Epithelial cell of proximal tubule (primary cell): ENCODE measurements at places on chromosomes 3 and 15. TPM values are rescaled to one million over a fixed set of nuclear protein-coding genes. Genes with fewer than 3 reads are reported as not detected.
A peak's percentile ranks its signal among the peaks of the same experiment; 100 is the strongest.

- no peak for DNase-seq
Measured at GRCh38 chr3:178840586-178840985, 231.0 kb downstream of the ZMAT3 start.

- no peak for DNase-seq
Measured at GRCh38 chr3:125261031-125261430, 48.5 kb upstream of the SLC12A8 start.

- DNase-seq: no peak
Measured at GRCh38 chr3:25438791-25439555, 10.9 kb downstream of the RARB start.

The CACNA2D3 gene
- total RNA-seq: 0.14 and 1.3 TPM in 2 replicates

GRCh38 chr3:52063026-52063723, 6.8 kb upstream of the DUSP7 start:
- no peak for DNase-seq

- no peak for DNase-seq
Measured at GRCh38 chr3:106631373-106632108, 745.7 kb upstream of the CCDC54 start.

GRCh38 chr3:3160826-3161225, 18.7 kb downstream of the CRBN start:
- no peak for DNase-seq

GRCh38 chr3:78918361-78919020, 849.3 kb downstream of the ROBO1 start:
- no peak for DNase-seq

DNA sequence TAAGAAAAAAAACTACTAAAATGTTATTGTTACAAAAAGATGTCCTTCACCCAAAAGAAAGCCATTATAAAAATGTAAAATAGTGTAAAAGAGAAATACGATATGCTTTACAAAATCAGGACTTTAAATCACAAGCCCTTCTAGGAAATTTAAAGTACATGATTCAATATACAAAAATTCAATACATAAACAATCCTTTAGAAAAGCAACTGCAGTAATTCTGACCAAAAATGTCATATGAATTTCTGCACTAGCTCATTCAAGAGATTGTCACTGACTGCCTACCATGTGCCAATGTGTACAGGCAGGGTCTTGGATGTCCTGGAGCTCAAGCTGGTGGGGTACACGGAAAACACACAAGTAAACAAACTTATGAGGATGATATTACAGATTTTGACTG, 2.5 kb downstream of the MORC1 start:
- no peak for DNase-seq

The OXSM gene
- total RNA-seq: 7.8 and 10.3 TPM in 2 replicates

DNA sequence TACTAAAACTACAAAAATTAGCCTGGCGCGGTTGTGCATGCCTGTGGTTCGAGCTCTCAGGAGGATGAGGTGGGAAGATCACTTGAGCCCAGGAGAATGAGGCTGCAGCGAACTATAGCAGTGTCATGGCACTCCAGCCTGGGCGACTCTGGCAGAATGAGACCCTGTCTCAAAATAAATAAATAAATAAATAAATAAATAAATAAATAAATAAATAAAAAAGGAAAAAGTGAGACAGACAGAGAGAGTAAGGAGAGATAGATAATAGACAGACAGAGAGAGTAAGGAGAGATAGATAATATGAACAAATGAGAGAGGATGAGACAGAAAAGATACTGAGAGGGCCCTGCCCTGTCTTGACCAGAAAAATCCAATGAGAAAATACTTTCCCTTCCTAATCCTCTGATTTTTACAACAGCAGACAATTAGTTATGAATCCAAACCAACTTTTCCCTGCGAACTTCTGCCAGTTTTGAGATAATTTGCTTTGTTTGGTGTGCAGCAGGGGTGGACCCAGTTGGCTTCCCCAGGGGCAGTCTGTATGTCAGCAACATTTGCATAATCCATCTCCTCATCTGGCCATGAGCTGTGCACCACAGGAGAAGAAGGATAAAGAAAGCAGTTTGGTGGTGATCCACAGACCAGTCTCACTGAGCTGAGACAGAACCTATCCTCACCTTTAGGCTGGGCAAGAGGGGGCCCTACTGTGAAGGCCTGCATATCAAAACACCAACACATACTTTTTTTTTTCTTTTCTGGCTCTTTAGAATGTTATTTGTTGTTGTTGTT, 288.5 kb upstream of the WNT5A start:
- DNase-seq: no peak

- no peak for DNase-seq
Measured at GRCh38 chr3:14236902-14237301, 58.3 kb downstream of the LSM3 start.

DNA sequence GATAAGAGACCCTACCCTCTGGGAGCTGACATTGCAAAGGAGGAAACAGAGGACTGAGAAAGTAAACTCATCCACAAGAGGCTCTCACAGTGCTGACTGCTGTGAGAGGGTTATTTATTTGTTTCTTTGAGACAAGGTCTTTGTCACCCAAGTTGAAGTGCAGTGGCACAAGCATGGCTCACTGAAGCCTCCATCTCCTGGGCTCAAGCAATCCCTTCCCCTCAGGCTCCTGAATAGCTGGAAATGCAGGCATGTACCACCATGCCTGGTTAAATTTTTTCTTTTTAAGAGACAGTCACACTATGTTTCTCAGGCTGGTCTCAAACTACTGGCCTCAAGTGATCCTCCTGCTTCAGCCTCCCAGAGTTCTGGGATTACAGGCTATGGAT, 52.8 kb downstream of the FBLN2 start:
- DNase-seq: no peak

DNA sequence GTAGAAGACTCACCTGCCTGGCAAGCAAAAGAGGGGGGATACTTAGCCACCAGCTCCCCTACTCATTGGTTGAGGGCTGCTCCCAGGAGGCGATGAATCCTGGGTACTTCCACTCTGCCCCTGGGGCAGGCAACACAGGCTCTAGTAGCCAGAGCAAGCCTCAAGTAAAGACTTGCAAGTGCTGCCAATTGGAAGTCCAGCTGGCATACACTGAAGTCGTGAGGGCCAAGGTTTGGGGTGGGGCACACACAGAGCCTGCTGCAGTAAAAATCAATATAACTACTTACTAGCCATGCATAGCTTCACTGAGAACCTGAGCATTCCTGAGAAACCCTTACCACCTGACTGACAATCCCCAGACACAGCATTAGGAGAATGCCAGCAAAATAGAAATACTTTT, 123.0 kb upstream of the EIF1B start:
- DNase-seq: no peak

The CCDC39 gene
- not detected in 2 replicates for total RNA-seq

DNA sequence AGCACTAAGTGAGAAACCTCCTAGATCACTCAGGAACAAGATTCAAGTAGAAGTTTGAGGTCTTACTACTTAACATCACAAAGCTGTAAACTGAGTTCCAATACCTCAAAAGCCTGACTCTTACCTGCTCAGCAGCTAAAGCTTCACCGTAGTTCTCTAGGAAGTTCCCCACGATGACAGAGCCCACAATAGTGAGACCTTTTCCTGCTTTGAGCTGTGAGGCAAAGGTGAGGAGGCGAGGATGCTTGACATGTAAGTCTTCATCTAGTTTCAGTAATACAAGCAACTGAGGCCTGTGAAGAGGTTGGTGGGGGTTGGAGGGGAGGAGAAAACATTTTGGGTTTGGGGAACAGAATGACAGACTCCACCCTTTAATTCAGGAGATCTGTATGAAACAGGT, 15.7 kb downstream of the EMC4 start:
- DNase-seq: no peak

DNA sequence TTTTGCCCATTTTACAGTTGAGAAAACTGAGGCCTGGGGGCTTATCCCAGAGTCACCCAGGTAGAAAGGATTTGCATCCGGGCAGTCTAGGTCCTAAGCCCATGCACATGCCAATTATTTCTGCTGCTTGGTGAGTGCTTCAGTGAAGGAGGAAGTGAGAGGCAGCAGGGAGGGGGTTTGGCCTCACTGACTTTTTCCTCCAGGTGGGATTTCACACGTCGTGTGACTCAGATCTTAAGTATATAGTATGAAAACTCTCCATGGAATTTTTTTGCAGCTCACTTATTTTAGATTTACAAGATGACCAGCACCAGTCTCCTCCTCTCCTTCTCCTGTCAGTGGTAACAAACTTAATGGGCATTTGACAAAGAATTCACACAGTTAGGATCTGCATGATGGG, 4.6 kb downstream of the ITGA11 start:
- no peak for DNase-seq

The LRRIQ4 gene
- 0.07 TPM in 1 of 2 replicates, not detected in the other for total RNA-seq

DNA sequence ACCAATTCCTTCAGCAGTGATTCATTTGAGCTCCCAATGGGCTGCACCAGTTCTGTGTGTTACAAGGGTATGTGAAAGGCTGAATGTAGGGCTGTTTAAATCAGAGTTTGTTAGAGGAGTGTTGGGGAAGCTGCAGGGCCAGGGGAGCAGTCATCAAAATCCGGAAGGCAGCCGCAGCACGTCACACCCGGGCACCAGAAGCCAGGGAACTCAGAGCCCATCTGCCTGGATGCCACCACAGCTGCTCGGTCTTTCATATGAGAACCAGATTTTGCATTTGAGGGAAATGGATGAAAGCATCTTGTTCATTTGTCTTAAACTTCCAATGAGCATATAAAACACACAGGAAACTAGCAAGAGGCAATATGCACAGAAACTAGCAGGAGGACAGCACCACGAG, 24.2 kb upstream of the NEO1 start:
- DNase-seq: no peak

The CPEB1 gene
- total RNA-seq: 0.35 and 0.43 TPM in 2 replicates

- DNase-seq: no peak
Measured at GRCh38 chr3:38555149-38555840, 59.2 kb downstream of the EXOG start.

GRCh38 chr3:146464005-146464595, 5.3 kb downstream of the PLSCR2 start:
- no peak for DNase-seq

The MAPKAPK3 gene
- 117 and 131 TPM in 2 replicates for total RNA-seq

- no peak for DNase-seq
Measured at GRCh38 chr3:82229397-82229796, 468.0 kb upstream of the GBE1 start.

DNA sequence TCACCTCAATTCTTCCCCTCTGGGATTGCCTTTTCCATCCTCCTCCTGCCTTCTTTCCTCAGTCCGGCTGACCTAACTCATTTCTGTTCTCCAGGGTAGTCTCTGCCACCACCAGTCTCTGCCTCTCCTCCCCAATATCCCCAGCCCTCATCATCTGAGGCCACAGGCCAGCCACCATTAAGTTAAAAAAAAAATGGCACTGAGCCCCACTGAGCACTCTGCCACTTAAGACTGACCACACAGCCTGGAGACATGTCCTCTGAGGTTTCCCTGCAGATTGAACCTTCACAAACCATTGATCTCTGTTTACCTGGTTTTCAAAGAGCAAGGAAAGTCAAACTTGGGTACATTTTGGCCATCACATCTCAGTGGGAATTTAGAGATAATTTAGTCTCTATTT, 13.6 kb downstream of the LRRC2 start:
- no peak for DNase-seq

DNA sequence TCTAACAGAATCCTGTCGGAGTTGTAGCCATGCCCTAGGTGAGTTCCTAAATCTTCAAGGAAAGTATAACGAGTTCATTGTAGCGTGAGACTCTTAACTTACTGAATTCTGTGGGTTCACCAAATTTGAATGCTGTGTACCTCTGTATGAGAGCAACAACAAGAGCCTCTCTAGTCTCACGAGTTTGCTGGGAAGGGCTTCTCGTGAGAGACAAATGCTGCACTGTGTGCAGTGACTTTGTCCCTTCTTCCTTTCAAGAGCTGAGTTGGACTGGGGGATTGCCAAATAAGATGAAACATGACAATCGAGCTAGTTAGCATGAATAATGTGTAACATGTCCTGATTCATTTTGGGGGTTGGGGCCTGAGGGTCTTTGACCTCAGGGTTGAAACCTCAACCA, 32.2 kb downstream of the KAT2B start:
- DNase-seq: no peak

The CHRD gene
- total RNA-seq: not detected in 2 replicates

DNA sequence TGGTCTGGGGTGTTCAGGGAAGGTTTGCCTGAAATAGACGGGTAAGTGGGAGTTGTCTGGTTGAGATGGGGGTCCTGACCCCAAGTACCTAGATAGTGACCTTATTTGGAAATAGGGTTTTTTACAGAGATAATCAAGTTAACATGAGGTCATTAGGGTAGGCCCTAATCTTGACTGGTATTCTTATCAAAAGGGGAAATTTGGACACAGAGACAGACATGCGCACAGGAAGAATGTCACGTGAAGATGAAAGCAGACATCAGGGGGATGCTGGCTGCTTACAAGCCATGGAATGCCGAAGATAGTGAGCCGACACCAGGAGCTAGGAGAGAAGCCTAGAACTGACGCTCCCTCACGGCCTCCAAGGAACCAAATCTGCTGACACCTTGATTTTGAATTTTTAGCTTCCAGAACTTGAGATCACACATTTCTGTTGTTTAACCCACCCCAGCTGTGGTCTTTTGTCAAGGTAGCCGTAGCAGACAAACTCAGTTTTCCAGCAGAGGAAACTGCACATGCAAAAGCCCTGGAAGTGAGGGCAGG, 17.1 kb downstream of the BHLHE40 start:
- no peak for DNase-seq

The EFCAB12 gene
- not detected in 2 replicates for total RNA-seq

DNA sequence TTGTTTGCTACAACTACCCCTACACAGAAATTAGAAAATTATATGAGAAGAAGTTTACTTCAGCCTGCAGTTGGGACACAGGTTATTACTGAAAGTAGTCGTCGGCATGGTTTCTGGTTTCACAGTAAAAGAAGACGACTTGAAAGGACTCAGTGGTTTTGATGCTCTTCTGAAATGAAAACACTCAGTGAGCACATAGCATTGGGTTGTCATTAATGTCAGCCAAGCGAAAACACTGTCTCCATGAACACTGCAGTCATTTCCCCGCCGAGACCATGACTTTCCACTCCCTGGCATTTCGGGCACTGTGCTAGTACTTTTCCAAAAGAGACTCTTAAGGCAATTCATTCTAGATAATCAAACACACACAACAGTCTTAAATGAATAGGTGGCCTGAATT, 69.2 kb upstream of the ICE2 start:
- DNase-seq: peak; percentile 15

The SPESP1 gene
- total RNA-seq: 0.51 and 2.1 TPM in 2 replicates

The THSD4 gene
- 23.9 and 73.5 TPM in 2 replicates for total RNA-seq

DNA sequence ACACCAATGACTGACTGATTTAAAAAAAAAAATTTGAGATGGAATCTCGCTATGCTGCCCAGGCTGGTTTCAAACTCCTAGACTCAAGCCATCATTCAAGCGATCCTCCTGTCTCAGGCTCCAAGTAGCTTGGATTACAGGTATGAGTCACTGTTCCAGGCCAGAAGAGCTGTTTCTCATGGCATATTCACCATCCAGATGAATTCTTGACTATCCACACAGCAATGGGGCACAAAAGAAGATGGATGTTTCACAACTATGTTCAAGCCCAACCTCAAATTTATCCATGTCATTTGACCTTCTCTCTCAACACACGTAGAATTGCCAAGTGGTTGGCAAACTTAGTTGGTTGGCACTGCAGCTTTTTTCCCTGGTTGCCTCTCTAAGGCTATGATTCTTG, 40.6 kb downstream of the PRICKLE2 start:
- peak; percentile 68 for DNase-seq

The CDCP1 gene
- 50.9 and 53.5 TPM in 2 replicates for total RNA-seq
